NCI-H1417 treated with DMSO at 0.1 percent for 48 hours (cell line): ENCODE measurements at places on chromosomes 5 and 9.

DNA sequence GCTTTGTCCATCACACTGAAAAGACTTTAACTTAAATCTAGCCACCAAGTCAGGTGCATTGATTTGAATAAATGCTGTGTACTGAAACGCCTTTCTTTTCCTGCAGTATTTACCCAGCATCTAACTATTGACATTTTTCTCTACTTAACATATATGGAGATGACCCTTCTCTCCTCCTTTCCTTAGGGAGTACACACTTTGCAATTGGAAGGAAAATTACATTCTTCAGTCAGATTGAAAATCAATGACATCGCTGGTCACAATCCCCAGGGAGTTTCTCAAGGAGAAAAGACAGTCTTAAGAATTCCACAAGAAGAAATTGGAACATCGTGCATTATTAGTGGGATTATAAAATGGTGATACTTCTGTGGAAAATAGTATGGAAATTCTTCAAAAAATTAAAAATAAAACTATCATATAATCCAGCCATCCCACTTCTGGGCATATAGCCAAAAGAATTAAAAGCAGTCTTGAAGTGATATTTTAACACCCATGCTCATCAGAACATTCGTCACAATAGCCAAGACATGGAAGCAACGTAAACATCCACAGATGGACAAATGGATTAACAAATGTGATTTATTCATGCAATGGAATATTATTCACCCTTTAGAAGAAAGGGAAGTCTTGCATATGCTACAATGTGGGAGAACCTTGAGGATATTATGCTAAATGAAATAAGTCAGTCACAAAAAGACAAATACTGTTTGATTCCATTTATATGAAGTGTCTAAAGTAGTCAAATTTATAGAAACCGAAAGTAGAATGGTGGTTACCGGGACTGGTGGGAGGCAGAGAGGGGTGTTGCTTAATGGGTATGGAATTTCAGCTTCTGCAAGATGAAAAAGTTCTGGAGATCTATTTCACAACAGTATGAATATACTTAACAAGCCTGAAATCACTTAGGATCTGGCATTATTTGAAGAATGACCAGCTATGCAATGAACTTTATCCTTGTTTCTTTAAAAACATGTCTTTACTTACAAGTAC lies 14.3 kb upstream of the FREM1 start:
- DNase-seq = no peak

DNA sequence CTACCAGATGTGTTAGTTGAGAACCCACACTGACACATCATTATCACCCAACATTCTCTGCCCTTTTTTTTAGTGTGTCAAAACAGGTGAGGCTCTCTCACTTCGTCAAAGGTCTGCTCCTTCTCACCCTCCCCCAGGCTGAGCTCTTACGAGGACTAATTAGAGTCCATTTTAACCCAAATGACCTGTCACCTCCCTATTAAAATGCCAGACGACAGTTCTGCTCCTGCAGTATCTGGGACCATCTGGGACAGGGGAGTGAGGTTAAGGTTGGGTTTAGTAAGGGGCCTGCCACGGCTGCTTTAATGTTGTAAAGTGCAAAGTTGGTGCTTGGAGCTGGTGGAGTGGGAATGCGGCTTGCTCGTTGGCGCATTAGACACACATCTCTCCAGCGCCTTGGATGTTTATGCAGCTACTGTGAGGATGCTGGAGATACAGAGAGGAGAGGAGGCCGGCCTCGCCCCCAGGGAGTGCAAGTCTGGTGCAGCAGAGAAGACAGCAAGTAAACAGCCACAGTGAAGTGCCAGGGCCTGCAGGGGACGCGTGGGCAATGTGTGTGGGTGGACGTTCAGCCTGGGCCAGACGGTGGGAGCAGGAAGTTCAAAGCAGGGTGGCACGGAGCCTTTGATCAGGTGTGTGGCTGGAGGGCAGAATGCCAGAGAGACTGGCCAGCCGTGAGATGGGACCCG lies 96.2 kb downstream of the C9orf50 start:
- no peak for DNase-seq

- no peak for DNase-seq
Observed at GRCh38 chr9:36765077-36765390, 192.3 kb downstream of the MELK start.

DNA sequence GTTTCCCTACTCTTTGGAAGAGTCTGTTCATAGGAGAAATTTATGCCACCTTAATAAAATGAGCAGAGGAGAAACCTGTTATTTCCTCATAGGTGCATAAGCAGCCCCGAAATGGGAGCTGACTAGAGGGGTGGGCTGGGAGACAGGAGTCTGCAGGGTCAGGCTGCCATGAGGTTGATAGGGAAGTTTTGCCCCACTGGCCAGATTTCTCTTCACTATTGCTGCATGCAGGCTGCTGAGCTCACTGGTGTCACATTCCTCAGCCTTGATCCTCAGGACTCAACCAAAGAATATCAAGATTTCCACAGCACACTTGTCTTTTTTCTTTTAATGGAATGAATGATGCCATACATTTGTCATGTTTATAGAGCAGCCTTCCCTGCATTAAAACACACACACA lies 60.7 kb downstream of the BHMT start:
- no peak for DNase-seq

DNA sequence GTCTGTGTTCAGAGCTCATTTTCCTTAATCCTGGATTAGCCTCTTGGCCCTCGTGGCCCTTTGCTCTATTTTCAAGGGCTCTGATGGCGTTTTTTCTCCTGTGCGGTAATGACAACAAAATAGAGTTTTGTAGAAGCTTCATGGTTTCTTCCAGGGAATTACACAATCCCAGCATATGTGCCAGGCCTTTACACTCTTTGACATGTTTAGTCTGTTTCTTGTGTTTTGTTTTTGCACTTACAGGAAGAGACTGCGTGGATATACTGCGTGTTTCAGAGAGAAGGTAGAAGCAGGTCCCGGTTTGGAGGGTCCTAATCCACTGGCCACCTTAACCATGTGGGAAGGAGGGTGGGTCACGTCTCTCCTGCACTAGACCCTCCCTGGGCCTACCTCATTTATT lies 400.2 kb upstream of the IRX4 start:
- DNase-seq = no peak

DNA sequence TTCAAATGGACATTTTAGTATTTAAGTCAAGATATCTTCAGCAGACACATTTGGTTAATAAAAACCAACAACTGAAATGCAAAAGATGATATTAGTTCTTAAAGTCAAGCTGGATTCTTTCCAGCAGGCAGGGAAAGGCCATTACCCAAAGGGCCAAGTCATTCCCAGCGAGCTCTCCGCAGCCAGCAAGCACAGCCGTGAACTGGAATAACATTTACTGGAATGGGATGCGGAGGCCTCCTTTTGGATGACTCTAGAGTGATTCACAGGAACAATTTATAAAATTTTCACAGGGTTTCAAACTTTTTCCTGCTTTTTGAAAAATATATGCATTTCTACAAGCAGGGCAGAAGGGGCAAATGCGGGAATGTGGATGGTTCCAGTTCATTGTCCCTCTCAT lies 76.6 kb upstream of the DAB2 start:
- DNase-seq = no peak

GRCh38 chr5:169944115-169944514 lies 36.2 kb downstream of the INSYN2B start:
- no peak for DNase-seq

GRCh38 chr9:17580119-17580518 lies 1.3 kb downstream of the SH3GL2 start:
- no peak for DNase-seq

GRCh38 chr5:157540707-157541446 lies 34.7 kb downstream of the ADAM19 start:
- no peak for DNase-seq

DNA sequence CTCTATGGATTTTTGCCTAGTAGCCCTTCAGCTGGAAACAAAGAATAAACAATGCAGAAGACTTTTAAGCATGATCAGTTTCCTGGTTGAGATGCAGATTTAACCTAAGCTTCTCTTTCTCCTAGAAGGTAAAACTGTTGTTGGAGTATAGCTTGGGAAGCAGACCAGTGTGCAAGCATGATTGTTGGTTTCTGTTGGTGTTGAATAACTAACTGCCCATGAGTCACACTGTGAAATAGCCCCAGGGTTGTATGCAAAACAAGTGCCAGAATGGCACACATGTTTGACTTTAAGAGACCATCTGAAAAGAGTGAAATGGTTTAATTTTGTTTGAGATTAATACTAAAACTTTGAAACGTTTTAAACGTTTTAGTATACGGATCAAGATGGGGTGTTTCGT lies 227.1 kb downstream of the ARHGEF28 start:
- no peak for DNase-seq

DNA sequence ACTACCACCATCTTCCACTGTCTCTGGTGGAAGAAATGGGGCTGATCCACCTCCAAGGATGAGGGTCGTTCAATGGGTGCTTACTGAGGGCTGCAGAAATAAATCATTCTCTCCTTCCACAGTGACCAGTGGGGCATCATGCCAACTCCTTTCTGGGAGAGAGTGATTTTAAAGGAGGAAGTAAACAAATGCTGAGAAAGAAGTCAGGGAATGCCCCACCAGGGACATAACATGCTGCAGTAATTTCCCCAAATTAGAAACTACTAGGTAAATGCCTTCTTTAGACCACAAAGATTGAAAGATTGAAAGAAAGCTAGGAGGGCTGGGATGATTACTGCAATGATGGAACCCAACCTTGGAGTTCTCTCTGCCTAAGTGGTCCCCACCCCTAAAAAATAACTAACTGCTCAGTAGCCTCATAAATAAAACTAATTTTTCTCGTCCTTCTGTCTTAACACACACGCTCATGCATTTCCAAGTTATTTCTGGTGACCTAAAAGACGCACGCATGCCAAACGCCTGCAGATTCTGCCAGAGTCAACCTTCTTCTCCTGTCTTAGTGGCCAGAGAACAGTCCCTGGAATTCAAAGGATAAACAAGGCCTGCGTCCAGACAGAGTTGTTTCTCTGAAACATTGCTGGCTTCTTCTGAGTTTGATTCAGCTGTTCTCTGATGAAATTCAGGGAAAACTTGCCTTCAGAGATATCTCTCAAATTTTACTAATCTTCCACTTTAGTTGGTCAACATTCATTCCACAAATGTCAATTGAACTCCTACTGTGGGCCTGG lies 250.0 kb downstream of the NR3C1 start:
- DNase-seq = no peak
